ENCODE measurements at places on chromosomes 12 and 14.

- DNase-seq = no peak
Measured at GRCh38 chr12:76495556-76495955, 64.0 kb downstream of the OSBPL8 start.

DNA sequence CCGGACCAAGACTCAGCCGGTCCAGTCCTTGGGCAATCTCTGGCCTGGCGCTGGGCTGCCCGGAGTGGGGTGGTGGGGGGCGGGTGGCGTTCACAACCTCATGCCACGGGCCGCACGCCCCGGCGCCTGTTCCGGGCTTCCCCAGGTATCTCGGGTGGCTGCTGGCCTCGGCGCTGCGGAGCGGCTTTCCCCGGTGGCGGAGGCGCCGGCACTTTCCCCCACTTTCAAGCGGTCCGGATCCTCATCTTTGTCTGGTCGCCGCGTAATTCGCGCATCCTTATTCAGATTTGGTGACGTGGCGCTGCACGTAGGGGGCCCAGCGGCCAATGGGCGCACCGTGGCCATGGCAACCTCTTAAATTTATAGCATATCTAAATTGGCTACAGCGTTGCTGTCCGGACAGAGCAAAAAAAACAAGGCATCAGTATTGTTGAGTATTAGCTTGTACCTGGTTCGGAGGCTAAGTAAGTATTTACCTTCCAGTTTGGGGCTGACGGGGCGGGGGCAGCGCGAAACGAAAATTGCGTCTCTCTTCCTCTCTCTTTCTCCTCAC, at the start of gene LHX5:
TSS of gene LHX5 (minus strand) at position 253 of the 553 bp plus-strand sequence. CDS start 373 bp downstream, outside the sequence.
- DNase-seq = no peak

DNA sequence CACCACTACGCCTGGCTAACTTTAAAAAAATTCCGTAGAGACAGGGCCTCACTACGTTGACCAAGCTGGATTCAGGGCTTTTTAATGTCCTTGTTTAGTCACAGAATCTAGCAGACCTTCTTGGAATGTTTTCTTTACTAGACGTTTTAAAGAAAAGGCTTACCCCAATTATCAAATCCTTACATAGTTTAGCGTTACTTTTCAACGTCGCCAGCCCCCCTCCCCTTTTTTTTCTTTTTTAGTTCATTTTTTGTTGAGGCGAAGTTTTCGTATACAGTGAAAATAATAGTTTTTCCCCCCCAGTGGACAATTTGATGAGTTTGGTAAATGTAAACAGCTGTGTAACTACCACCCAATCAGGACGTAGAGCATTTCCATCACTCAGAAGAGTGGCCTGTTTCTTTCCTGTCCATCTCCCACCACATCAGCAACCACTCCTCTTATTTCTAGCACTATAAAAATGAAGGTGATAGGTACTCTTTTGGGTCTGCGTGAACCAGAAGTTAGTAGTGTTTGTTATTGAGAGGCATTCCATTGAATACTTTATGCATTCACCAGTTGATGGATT, 753 bp upstream of the DLGAP5 start:
- no peak for DNase-seq

- no peak for DNase-seq
Measured at GRCh38 chr12:105275997-105276733, 40.2 kb upstream of the APPL2 start.

GRCh38 chr14:35534208-35534872, 376 bp downstream of the INSM2 start:
- no peak for DNase-seq

DNA sequence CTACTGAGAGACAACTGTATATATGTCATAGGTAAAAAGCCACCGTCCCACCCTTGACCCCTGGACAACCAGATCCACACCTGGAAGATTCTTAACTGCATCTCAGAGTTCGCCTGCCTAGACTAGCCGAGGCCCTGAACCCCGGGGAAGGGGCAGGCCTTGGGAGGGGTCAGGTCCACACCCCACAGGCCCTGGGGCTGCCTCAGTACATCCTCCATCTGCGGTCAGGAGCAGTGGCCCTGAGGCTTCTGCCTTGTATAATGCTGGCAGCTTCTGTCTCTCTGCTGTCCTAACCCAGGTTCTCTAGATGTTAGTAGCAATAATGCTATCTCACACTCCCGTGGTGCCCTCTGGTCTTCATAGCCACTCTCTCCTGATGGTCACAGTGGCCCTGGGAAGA, 36.8 kb downstream of the JDP2 start:
- no peak for DNase-seq

GRCh38 chr12:71655907-71656306, 7.7 kb downstream of the ZFC3H1 start:
- DNase-seq = no peak
